ENCODE measurements at places on chromosomes 5 and 9. TPM values are rescaled to one million over a fixed set of nuclear protein-coding genes. Genes with fewer than 3 reads are reported as not detected.

DNA sequence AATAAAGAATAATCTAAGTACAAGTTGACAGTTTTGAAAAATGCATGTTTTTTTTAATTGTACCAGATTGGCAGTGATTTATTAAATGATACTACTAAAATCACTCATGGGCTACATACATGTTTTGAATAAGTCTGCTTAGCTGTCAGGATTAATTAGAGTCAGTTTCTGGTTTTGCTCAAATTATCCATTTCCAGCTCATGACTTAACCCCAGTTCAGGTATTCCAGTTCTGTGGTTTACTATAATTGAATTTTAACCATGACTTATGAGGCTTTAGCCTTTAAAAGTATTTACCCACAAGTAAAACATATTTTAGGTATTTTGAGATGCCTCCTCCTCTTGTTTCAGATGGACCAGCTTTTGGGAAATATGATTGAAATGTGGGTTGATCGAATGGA lies 17.8 kb upstream of the LRRC70 start:
- no peak for DNase-seq

DNA sequence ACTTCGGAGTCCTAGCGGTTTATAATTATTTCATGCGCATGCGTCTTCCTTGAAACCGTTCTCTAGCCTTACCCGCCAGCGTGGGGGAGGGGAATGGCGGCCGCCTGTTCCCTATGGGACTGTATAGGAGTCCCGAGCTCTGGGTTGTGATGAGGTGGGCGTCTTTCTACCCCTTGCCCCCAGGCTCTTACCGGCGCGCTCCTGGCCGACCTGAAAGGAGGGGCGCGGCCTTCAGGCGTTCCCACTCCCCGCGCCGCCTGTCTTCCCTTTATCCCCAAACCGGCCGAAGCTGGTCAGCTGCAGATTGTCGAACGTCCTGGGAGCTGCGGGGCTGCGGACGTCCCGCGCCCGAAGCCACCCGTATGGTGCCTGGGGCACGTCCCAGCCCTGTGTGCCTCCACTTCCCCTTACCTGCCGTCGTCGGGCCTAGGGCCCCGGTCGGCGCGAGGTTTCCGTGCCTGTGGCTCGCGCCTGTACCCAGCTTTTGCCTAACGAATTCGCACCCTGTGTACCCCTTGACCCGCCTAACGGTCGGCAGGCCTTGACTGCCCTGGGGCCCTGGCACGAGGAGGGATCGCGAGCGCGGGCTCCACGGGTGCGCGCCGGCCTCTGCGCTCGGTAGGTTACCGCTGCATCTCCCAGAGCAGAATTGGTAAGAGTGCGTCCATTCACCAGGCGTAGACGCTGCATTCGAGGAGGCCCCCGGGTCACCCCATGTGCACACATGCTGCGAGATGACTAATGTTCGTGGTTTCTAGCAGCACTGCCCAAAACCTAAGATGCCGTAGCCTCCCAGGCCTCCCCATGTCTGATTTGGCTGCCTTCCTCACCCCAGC lies 653 bp upstream of the HNRNPH1 start:
- DNase-seq, result peak; percentile 83

Gene HAPLN1
- 1.6 TPM for total RNA-seq

Gene ERP44
- total RNA-seq, result 18.3 TPM

DNA sequence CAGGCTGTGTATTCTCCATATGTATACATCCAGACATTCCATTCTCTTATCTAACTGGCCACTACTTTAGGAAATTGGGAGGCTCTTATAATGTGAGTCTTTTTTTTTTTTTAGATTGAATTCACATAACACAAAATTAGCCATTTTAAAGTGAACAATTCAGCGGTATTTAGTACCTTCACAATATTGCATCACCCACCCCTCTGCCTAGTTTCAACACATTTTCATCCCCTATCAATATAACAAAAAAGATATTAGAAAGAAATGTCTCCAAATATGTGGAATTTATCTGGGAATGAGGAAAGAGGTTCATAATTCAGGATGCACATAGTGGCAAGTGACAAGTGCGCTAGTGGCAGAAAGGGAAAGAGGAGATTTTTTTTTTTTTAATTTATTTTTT lies 228.5 kb downstream of the ICE1 start:
- no peak for DNase-seq

GRCh38 chr5:78002690-78003089 lies 226.6 kb upstream of the TBCA start:
- DNase-seq, result no peak

GRCh38 chr5:125134216-125135081 lies 388.0 kb upstream of the ZNF608 start:
- no peak for DNase-seq

DNA sequence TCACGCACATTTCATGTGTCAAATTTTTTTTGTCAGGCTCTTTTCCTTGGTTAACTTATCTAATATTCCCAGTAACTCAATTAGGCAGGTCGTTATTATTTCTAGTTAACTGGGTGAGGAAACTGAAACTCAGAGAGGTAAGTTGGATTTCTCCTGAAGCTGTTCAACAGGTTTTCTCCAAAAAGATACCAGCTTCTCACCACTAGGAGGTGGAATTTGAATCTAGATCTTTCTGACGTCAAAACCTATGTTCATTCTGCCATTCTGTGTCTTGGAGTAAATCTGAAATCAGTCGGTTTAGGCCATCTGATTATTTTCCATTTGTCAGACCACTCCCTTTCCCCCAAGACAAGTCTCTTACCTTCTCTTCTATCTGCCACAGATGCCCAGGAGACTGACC lies 572.9 kb downstream of the ACTL7B start:
- no peak for DNase-seq

DNA sequence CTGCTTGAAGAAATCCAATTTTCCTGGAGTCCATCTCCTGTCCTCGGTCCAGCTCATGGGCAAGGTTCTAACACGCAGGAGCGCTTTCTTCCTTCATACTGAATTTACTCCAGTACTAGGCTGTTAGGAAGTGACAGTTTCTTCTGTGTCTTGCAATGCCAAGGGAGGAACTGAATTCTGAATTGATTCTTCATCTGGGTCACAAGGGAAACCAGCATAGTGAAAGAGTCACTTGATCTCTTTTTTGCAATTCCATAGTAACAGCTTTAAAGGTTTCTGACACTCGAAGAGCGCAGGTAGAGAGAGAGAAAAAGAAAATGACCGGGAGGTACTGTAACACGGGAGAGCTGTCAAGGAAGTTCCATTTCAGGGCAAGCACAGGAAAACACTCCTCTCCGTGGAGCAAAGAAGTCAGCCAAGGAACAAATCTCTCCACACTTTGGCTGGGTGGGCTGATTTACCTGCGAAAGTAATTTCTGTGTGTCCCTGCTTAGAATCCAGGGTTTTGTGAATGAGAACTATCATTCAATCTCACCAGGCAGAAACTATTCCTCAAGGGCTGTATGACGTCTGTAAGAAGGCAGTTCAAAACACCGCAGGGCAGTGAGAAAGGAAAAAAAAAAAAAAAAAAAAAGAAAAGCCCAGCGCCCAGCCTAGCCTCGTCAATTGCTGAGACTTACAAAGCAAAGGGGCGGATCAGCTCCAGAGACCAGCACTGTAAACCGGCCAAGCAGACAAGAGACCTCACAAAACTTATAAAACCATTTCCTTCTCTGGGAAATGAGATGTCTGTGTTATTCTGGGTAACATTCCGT lies 617.8 kb downstream of the PDE4D start:
- no peak for DNase-seq

DNA sequence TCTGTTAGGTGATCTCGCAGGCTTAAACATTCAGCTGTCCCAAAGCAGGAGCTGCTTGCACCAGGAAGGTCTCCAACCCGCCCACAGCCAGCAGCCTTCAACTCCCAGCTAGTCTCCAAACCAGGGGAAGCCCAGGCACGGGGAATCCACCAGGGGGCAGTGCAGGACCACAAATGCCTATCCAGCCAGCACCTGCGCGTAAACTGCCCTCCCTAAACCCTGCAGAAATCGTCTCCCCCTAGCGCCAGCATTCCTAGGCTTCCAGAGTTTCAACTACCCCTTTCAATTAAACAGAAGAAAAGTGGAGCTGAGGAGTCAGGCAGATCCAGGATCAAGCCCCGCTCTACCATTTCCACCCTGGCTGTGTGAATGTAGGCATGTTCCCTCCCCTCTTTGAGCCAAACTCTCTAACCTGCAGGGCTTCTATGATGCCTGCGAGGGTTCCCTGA lies 72.0 kb downstream of the HRH2 start:
- DNase-seq, result peak; percentile 95

Gene KCNIP1
- 0.42 TPM for total RNA-seq

Gene CD180
- total RNA-seq, result 1.6 TPM

- peak; percentile 65 for DNase-seq
These were observed at the start of gene AHRR for GRCh38 chr5:321230-321725. AHRR (plus strand) TSS chr5:321714; CDS start chr5:343903, 22,189 bp downstream.

DNA sequence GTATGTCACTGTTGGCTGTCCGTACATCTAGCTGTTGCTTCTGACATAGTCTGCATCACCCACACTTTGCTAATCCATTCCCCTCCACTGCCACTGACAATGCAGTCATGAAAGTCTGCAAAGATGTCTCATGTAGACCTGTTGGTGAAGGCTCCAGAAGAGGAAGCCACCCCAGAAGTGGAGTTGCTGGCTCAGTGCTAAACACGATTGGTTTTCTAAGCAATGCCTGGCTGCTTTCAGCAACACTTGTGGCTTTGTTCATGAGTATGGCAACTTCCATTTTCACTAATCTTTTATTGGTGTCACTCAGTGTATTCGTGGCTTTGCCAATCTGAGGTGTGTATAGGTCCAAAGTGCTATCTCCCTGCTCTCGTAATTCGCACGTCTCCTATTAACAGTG lies 288.1 kb downstream of the GADD45G start:
- no peak for DNase-seq

DNA sequence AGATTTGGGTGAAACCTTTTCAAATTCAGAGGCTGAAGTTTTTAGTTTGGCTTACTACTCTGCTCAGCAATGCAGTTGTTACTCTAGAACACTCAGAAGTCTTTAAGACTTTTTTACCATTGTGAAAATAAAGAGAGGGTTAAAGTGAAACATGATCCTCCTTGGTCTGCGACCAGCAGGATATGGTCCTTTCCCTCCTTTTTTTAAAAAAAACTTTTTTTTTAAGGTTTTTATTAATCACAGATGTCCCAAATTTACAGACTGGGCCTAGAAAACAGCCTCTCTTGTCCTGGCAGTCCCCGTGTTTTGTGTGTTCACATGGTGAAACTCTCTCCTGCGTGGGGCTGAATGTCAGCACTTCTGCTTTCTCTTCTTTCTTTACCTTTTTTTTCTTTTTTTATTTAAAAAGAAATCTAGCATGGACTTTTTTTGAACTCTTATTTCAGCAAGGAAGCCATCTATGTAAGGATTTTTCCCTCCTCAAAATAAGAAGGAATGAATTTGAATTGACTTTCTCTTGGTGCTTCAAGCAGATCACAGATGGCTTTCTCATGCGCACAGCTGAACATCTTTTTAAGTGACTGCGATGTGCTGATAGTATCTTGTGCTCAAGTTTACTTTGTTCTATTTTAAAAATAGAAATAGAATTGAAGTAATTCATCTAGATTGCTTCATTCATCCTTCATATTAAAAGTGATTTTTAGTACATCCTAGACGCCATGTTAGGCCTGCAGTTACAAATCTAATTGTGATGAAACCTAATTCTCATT lies 128.7 kb upstream of the OTULINL start:
- no peak for DNase-seq

Gene ROPN1L
- 0.68 TPM for total RNA-seq

- no peak for DNase-seq
These were observed 122.4 kb upstream of the GAS1 start for GRCh38 chr9:87069690-87070089.

Gene CDKN2B
- total RNA-seq, result 4.5 TPM
